ENCODE measurements at places on chromosomes 11 and 22. TPM values are rescaled to one million over a fixed set of nuclear protein-coding genes. Genes with fewer than 3 reads are reported as not detected.
A peak's percentile ranks its signal among the peaks of the same experiment; 100 is the strongest.

DAGLA gene
- total RNA-seq = 4.1 TPM

GPR137 gene
- 32.6 TPM for total RNA-seq

TRIM48 gene
- total RNA-seq = not detected

CCDC81 gene
- 0.65 TPM for total RNA-seq

OSM gene
- total RNA-seq = 1.4 TPM

MCAM gene
- 230 TPM for total RNA-seq

SLC22A12 gene
- not detected for total RNA-seq

GRCh38 chr11:124920870-124921609, 2.0 kb downstream of the HEPN1 start:
- peak; percentile 89 for DNase-seq

DNA sequence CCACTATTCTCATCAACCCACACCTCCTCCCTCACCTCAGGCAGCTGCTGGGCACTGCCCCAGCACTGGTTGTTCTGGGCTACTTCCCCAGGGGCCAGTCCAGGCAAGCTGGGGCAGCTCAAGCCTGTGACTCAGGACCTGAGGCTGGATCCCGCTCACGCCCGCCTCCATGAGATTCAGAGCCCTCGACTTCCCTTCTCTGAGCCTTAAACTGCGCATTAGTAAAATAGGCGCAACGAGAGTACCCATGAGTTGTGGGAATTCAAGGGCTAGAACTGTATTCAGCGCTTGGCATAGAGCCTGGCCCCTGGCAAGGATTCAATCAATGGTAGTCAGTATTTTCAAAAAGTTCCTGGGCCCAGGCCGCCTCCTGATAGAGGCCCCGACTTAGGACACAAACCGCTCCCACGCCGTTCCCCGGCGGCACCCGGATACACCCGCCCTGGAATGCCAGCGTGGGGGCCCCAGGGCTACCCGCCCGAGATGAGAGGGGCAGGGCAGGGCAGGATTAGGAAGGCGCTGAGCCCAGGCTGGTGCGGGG, 723 bp upstream of the CD82 start:
- peak; percentile 88 for DNase-seq

- peak; percentile 27 for DNase-seq
These were observed 24.2 kb downstream of the UBE2L3 start for GRCh38 chr22:21591695-21592094.

DNA sequence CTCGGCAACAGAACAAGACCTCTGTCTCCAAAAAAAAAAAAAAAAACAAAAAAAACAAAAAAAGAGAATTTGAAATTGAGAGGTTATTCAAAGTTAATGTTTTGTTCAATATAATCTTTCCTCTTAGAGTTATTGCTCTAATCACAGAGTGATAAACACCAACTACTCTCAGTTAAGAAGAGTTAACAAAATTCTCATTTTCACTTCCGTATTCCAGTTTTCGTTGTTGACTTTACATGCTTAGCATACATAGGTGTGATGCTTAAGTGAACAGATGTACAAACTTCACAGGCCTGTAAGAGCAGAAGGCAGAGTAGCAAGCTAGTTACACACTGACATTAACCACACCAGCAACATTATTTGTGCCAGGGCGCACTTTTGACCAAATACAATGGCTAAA, 12.3 kb downstream of the EIF4ENIF1 start:
- no peak for DNase-seq

DNA sequence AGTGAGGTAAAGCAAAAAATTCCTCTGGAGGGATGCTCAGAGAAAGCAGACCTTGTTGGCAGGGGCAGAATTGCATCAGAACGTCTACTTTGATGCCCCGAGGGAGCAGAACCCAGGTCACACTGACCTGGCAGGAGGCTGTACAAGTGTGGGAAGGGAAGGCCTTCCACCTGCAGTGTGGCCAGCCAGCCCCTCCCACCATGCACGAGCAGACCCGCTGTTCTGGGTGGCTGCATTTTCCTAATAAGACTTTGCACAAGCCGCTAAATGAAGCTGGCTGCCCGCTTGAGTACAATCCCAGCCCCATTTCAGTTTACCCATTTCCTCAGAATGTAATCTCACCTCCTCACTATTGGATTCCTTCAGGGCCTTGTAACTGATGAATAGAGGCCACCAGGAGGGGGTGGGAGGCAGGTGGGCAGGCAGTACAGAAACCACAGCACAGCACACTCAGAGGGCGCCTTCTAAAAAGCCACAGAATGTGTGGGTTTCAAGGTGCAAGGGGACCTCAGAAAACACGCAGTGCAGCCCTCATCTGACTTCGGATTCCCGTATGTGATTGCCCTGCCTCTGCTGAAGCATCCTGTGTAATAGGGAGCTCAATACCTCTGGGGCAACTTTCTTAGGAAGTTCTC, 316.6 kb downstream of the OPCML start:
- no peak for DNase-seq

GRCh38 chr22:20001082-20001638, 15.5 kb downstream of the ARVCF start:
- DNase-seq = no peak

GRCh38 chr22:19721330-19722177, 1.8 kb upstream of the GP1BB start:
- peak; percentile 23 for DNase-seq

- DNase-seq = no peak
These were observed 2.5 kb downstream of the MRGPRG start for GRCh38 chr11:3216027-3216525.

GRCh38 chr22:45911601-45912271, 65.2 kb downstream of the WNT7B start:
- DNase-seq = peak; percentile 72

DNA sequence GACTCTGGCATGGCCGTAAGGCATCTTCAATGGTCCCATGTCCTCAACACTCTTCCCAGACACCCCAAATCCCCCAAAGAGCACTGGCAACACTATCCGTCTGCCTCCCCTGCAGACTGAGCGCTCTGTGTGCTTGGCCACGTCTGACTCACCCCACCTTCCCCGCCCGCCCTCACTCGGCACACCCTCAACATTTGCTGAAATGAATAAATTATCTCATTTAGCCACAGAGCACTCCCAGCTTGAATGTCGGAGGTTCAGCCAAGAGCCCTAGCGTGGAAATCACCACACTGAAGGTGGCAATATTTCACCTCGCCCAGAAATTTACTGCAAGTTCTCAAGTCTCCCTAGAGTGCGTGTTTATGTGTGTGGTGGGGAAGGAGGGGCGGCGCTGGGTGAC, 46.6 kb upstream of the TCF20 start:
- peak; percentile 54 for DNase-seq

DNA sequence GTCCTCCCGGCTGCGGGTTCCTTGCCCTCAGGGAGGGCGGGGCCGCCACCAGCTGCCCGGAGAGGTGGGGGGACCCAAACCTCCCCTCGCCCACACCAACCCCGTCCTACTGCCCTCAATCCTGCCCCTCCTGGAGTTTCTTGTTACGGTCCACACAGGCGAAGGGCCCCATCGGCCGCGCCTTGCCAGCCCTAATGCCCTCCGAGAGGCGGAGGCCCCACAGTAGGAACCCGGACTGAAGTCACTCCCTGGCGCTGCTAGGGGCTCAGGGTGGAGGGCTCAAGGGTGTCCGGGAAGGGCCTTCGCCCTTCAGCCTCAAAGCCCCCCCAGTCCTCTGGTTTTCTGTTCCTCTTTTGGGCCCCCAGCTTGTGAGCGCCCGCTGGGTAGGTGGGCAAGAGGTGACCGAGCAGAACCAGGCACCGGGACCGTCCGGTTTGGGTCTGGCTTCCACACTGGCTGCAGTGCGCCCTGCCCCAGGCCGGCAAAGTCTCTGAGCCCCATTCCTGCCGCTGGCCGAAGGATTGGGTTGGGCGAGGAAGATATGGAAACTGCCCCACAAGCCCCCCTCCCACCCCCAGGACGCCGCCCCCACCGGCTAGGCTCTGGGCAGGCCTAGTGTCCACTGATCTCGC, 24.5 kb downstream of the DUSP8 start:
- no peak for DNase-seq

GRCh38 chr11:69333149-69333710, 39.3 kb downstream of the MYEOV start:
- no peak for DNase-seq

All from left cardiac atrium (tissue), 4 donors.